ENCODE measurements at places on chromosomes 13 and 19.

DNA sequence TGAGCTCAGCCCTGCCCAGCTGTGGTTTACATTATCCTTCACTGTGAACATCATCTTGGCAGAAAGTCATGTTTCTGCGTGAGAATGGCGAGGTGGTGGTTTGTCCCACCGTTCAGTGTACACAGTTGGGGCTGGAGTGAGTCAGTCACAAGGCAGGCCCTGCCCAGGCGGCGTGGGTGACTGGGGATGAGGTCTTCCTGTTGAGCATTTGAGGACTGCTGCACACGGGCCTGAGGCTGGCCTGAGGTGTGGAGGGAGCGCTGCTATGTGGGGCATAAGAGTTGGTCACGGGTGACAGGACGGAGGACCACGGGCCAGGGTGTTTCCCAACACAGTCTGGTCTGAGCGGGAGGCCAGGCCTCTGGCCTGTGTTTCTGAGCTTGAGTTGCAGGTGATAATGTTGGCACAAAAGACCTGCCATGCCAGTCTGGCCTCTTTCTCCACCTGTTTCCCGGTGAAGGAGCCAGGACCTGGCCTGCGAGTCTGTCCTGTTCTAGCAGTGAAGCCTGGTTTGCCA lies 13.4 kb upstream of the C19orf33 start:
- DNase-seq = no peak

- peak; percentile 36 for DNase-seq
These were observed 52.0 kb upstream of the C13orf46 start for GRCh38 chr13:114025714-114026431.

GRCh38 chr13:109779074-109779473 lies 7.3 kb downstream of the IRS2 start:
- no peak for DNase-seq

DNA sequence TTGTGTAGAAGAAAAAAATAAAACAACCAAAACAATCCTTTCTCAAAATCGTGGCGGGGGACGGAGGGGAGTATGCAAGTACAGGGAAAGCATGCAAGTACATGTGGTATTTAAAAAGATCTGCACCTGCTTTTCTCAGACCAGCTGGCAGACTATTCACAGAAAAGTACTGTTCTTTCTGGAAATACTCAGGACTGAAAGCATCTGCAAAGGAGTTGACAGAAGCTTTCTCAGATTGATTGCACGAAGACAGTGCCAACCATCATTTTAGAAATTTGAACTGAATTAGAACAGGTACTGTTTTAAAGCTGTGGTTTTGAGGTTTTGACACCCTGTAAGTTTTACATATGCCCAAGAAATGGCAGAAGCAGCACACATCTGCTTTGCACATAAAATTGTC lies 19.8 kb upstream of the PCDH8 start:
- DNase-seq = no peak

DNA sequence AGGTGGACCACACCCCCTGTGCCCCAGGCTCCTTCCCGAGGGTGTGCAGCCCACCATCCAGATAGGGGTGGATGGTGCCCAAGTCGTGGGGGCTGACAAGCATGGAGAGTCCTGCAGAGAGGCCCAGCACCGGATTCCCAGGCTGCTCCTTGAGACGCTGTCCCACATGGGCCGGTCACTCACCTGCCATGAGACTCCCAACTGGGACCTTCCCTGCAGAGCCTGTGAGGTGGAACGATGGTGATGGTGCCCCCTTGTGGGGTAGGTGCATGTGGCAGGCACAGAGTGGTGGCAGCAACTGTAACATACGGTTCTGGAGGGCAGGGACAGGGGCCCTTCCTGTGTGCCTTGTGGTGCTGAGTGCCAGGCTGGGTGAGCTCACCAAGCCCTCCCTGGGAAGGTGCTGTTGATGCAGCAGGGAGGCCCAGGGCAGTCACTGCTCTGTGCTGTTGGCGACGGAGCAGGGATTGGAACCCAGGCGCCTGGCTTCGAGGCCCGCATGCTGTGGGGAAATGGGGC lies 33.1 kb downstream of the PPP1R37 start:
- DNase-seq = no peak

DNA sequence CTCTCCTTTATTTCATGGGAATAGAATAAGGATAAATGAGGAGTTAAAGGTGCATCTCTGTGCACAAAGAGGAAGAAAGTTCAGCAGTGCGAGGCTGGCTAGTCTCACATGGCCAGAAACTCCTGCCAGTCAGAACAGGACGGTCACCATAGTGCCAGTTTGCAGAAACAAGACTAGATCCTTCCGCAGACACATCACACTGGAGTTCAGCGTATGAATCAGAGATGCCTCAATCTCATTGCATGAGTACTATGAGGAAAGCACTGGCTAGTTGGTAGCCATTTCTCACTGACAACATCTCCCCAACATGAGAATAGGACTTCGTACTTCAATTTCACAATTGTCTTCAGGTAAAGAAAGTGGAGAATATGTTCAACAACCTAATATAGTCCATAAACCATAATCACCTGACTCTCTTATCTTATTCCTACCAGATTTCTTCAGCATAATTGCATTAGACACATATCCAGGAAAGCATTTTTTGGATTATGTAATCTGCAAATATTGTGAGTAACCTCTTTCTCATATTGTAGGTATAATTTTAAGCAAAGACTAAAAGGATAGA lies 34.9 kb downstream of the RXFP2 start:
- DNase-seq = no peak

DNA sequence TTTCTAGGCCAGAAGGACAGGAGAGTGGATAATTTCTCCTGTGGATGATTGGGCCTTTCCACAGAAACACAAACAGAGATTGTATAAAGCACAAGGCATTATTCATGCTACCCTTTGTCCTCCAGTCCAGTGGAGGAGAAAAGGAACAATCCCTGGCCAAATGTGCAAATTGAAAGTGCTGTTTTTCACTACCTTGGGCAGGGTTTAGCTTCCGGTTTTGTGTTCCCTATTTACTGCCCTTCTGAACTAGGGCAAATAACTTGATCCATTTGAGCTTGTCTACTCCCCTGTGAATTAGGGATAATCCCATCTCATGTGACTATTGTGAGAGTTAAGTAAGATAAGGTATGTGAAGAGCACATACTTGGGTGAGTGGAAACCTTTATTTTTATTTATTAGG lies 13.3 kb downstream of the PDX1 start:
- no peak for DNase-seq

GRCh38 chr13:72530471-72530870 lies 197.0 kb downstream of the MZT1 start:
- no peak for DNase-seq

All from urinary bladder (tissue), 4 donors.